Stimulated activated CD8-positive, alpha-beta memory T cell treated with anti-CD3 and anti-CD28 coated beads, Interleukin-4, amount 100 ng/mL, for 1 hour (primary cell): ENCODE measurements at places on chromosomes 12 and 14.

DNA sequence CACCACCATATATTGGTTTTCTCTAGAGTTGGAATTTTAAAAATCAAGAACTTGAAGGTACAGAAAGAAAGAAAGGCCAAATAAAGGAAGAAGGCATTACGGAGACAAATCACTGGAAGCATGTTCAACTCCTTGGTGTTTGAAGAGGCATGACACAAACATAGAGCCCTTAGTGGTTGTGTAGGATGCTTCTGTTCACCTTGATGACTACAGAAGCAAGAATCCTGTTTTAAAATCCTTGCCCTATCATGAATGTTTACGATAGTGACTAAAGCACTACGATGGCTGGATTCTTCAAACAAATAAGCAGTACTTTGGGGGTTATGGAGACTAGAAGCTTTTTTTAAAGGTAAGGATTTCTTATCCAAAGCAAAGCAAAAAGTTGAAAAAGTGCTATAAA lies 10.3 kb upstream of the ISM2 start:
- DNase-seq, result no peak

GRCh38 chr14:23571701-23572523 lies 4.3 kb upstream of the AP1G2 start:
- no peak for DNase-seq

- DNase-seq, result no peak
Measured at GRCh38 chr12:2804393-2805142, 7.9 kb upstream of the ITFG2 start.

GRCh38 chr14:59344691-59345455 lies 120.3 kb downstream of the GPR135 start:
- no peak for DNase-seq

- DNase-seq, result no peak
Measured at GRCh38 chr14:55354500-55354899, 57.1 kb downstream of the ATG14 start.

GRCh38 chr12:6700646-6701051 lies at the start of gene PIANP:
Gene PIANP (minus strand): TSS chr12:6700815. CDS start chr12:6698061, 2,754 bp downstream.
- DNase-seq, result peak; percentile 10

- DNase-seq, result no peak
Measured at GRCh38 chr14:90760078-90760444, 56.2 kb downstream of the TTC7B start.

DNA sequence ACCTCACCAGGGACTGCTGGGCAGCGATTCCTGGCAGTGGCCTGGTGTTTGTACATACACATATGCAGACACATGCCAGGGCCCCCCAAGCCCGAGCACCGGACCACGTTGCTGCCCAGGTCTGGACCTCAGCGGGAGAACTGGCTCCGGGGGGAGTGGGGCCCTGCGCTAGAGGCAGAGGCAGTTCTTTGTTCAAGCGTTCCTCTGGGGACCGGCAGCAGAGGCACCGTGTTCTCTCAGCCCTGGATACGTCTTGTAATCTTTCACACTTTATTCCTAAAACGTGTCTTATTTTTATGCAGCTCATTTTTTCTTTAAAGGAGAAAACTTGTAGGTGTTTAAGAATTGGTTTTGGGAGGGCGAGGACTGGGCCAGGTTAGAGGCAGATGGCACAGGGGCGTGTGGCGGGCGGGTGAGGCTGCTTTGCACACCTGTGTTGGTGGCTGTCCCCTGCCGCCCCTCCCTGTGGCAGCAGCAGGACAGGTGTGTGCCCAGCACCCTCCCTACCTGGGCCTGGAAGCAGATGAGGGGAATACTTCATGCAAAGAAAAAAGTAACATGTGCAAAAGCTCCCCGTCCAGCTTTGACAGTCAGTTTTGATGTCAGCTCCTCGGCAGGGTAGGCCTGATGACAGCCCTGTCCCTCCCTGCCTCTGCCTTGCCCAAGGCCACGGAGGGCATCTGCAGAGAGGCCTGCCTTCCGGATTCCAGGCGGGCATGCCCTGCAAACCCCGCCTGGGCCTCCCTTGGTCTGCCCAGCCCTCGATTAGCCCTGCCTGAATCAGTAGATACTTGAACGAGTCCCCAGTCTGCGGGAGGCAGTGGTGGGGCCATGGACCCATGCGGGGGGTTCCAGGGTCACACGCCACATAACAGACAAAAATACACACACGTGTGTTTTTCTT lies 7.0 kb upstream of the PUS1 start:
- no peak for DNase-seq

GRCh38 chr14:88598097-88598675 lies 35.3 kb downstream of the ZC3H14 start:
- no peak for DNase-seq

GRCh38 chr12:133231001-133231400 lies 4.7 kb downstream of the ANHX start:
- DNase-seq, result no peak

DNA sequence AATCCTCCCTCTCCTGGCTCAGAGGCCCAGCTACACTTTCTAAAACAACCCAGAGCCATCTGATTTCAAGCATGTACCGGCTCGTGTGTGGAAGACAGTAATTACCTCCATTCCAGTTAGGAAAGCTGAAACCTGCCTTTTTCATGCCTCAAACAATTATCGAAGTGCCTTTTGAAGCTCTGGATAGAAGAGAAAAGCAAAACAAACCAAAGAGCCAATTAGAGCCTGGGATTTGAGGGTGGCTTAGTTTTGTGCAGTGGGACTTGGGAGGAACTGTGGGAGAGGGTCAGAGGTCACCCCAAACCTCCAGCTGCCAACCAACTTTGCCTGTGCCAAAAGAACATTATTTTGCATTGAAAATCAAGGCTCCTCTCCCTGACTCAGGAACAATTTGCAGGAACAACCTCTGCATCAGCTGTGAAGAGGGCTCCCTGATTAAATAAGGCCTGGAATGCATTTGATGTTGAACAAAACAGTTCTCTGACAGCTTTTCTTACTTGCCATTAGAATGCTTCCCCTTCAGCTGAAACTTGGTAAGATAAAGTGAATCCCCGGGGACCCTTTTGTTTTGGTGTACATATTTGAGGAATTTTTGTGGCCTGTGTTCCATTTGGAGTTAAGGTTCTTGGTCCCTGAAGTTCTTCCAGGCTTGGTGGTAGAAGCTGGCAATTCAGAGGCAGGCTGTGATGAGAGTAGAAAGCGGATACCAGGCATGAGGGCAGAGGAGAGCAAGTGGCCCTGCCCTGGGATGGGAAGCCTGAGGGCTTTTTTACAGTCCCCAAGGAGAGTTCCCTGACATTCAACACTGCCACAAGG lies 270.1 kb downstream of the ZFP36L1 start:
- DNase-seq, result no peak

- DNase-seq, result no peak
Measured at GRCh38 chr14:76306131-76306530, 69.8 kb upstream of the ESRRB start.

- no peak for DNase-seq
Measured at GRCh38 chr14:92959189-92959531, 36.2 kb downstream of the CHGA start.

- DNase-seq, result no peak
Measured at GRCh38 chr12:26319511-26319910, 124.1 kb downstream of the SSPN start.

- no peak for DNase-seq
Measured at GRCh38 chr14:21093769-21094681, 4.4 kb downstream of the ZNF219 start.

- no peak for DNase-seq
Measured at GRCh38 chr12:103819312-103819711, 21.7 kb downstream of the NT5DC3 start.

DNA sequence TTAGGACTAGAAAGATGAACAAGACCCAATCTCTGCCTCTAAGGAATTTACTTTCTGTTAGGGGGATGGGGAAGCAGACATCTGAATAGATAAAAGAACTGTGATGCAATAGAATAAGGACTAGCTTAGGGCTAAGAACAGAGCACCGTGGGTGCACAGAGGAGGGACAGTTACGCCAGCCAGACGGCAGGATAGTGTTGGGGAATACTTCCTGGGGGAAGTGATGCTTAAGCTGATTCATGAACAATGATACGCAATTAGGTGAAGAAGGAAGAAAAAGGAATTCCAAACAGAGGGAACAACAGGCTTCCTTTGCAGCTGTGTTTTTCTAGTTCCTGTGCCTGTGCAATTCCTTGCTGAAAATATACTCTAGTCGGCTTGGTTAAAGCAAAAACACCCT lies 501.1 kb downstream of the APAF1 start:
- no peak for DNase-seq

DNA sequence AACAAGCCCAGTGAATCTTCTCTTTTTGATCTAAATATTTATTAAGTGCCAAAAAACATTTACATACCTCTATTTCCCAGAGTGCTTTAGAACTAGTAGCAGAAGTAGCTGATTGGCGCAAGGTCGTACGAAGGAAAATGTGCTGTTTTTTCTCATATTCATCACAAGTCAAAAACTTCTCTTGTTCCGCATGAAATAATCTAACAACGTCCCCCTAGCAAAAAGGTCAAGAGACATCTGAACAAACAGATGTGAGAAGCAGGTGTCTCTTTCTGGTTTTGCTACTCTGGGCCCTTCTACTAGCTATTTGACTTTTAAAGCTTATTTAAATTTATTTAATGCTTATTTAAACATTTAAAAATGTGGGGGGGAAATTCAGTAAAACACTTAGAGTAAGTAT lies 117.8 kb downstream of the ITPR2 start:
- DNase-seq, result no peak

DNA sequence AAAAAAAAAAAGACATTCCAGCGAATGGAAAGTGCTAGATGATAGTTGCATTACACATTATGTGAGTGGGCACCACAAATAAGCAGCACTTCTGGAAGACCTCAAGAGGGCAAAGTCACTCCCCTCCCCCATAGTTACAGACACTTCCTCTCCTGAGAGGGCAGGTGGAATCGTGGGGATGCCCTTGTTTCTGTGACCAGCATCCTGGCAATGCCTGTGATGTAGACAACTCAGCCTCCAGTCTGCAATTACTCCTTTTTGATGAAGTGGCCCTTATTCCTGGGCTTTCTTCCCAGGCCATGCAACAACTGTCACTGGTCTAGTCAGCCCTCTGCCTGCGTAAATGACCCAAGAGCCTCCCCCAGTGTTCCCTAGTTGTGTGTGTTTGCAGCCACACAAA lies 104.8 kb downstream of the VRK1 start:
- DNase-seq, result no peak

DNA sequence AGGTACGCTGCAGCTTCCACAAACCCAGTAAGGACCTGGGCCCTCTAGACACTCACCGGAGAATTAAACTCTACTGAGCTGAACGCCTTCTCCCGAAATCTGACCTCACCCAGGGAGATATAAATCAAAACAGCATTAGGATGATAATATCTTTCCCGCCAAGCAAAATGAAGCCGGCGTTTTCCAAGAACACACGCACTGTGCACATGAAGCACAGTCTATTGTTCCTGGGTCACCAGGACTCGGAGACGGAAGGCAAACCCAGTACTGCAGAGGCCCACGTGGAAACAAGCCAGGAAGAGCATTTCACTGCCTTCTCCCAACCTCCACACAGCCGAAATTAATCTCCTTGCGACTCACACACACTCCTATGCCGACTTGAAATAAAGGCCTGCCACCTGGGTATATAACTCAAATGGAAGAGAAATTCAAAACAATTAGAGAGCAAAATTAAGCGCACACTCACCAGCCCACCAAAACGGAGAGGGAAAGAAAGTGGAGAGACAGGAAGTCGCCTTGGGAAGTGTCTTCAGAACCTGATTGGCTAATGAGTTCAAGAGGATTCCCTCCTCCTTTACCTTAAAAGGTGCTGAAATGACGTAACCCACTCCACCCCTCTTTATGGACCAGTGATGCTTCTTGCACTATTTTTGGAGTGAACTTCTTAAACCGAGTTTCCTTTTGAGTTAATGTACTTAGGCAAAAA lies at the start of gene CCNB1IP1:
Gene CCNB1IP1 (minus strand): TSS at position 492 of the 706 bp plus-strand sequence. CDS start 16,756 bp downstream, outside the sequence.
- no peak for DNase-seq

- no peak for DNase-seq
Measured at GRCh38 chr12:58925111-58925611, 4.9 kb upstream of the LRIG3 start.

DNA sequence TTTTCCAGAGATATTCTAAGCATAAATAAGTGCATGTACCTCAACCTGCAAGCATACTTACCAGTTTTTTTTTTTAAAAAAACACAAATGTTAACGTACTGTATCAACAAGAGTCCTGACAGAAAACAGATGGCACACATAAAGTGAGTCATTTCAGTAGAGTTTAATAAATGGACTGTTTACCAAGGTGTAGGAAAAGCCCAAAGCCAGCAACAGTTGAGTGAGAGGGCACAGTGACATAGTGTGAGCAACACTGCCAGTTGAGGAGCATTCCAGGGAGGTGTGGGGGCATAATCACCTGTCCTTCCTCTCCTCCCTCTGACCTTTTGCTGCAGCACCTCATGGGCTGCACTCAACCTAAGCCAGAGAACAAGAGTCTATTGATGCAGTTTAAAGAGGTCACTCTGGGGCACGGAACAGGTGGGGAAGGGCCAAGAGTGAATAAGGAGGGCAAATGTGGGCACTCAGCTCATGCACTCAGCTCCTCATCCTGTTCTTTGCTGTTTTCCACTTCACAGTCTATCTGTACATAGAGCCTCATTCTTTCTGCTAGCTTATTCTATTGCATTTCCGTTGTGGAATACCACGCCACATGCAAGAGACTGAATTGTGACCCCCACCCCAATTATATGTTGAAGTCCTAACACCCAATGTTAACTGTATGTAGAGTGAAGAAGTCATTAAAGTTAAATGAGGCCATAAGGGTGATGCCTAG lies 29.3 kb downstream of the DHRS2 start:
- no peak for DNase-seq

GRCh38 chr14:72420749-72421474 lies 473.0 kb downstream of the DPF3 start:
- DNase-seq, result no peak

GRCh38 chr14:76498976-76499375 lies 123.0 kb downstream of the ESRRB start:
- DNase-seq, result no peak

DNA sequence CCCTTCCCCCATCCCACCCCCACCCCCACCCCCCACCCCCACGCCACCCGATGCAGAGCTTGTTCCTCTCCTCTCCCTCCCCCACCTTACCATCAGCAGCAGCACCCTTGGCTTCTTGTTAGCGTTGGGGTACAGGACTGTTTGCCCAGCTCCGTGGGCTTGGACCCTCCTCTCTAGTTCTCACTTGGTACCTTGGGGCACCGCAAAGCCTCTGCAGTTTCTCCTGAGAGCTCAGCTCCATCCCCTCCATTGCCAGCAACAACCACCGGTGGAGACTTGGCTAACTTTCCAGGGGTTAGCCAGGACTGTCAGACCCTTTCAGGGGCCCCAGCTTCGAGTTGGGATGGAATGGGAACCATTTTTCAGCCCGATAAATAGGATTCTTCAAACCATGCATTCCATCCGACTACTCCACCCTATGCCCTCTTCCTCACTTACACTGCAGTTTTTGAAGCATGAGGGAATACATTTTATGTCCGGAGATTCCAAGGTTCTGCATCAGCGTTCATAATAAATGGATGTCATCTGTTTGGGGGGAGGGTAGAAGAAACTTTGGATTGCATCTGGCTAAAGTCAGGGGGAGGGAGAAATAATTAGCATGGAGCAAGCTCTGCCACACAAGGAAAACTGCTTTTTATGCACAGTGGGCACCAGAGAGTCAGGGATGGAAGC lies 1.1 kb downstream of the SCN8A start:
- no peak for DNase-seq

- no peak for DNase-seq
Measured at GRCh38 chr12:27057543-27057942, 24.8 kb downstream of the C12orf71 start.
